Fibroblast of lung (primary cell): ENCODE measurements at places on chromosomes 5 and 9. TPM values are rescaled to one million over a fixed set of nuclear protein-coding genes. Genes with fewer than 3 reads are reported as not detected.

The ANKRD18B gene
- under 0.01 and 0.17 TPM in 2 replicates for total RNA-seq

The PLPPR1 gene
- total RNA-seq = not detected in 2 replicates

The DDX4 gene
- not detected in 2 replicates for total RNA-seq

The PCDHGA6 gene
- total RNA-seq = 3.1 and 4.8 TPM in 2 replicates

The TAF11L10 gene
- total RNA-seq = not detected in 2 replicates

The SPOCK1 gene
- total RNA-seq = 11.1 and 30.3 TPM in 2 replicates

The PRR16 gene
- total RNA-seq = 3.1 and 7.3 TPM in 2 replicates

The SH3RF2 gene
- total RNA-seq = 0.26 and 1.2 TPM in 2 replicates
